ENCODE measurements at places on chromosomes 3 and 15. TPM values are rescaled to one million over a fixed set of nuclear protein-coding genes. Genes with fewer than 3 reads are reported as not detected.
A peak's percentile ranks its signal among the peaks of the same experiment; 100 is the strongest.

GRCh38 chr3:48544141-48544540, 12.5 kb downstream of the PFKFB4 start:
- H3K4me1 ChIP-seq = peaks cover 5% of the 10 kb centered on the region
- H3K4me3 ChIP-seq = no peak overlapping the region
- DNase-seq = no peak
- peaks cover 52% of the 10 kb centered on the region for H3K36me3 ChIP-seq
- H3K27me3 ChIP-seq = no peaks in the 10 kb centered on the region

DNA sequence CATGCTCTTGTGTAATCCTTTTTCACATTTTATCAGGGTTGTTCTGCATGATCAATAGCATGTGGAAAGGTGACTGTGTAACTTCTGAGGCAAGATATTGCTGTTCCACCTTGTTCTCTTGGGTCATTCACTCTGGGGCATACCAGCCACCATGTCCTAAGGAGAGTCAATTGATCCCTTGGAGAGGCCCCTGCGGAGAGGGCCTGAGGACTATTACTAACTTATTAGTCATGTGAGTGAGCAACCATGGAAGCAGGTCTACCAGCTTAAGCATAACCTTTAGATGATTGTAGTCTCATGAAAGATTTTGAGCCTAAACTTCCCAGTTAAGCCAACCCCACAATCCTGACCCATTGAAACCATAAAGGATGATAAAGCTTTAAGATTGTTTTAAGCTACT, 22.0 kb upstream of the COL6A5 start:
- no peak for DNase-seq
- H3K27ac ChIP-seq = no peak overlapping the region
- no peak overlapping the region for H3K4me3 ChIP-seq
- H3K27me3 ChIP-seq = peaks cover 2% of the 10 kb centered on the region
- H3K36me3 ChIP-seq = no peaks in the 10 kb centered on the region

Gene SNX4
- total RNA-seq = 63.4 TPM

Gene TGM5
- total RNA-seq = not detected

DNA sequence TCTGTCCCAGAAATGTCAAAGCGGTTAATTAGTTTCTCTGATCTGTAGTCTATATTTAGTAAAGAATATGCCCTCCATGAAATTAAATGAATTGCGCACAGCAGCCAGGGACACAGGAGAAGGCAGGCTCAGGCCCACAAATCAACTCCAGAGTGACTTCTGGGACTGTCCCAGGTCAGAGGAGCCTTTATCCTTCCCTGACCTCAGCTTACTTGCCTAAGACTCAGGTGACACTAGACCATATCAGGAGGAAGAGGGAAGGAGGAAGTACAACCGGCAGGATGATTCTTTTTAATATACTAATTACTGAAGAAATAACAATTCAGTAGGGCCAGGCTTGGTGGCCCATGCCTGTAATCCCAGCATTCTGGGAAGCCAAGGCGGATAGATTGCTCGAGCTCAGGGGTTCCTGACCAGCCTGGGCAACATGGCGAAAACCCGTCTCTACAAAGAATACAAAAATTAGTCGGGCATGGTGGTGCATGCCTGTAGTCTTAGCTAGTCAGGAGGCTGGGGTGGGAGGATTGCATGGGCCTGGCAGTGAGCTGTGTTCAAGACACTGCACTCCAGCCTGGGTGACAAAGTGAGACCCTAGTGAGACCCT, 1.8 kb upstream of the GPR15 start:
- no peaks in the 10 kb centered on the region for H3K36me3 ChIP-seq
- no peak for DNase-seq
- no peak overlapping the region for H3K27ac ChIP-seq
- H3K4me1 ChIP-seq = no peaks in the 10 kb centered on the region

Gene KCNMB2
- 7.8 TPM for total RNA-seq

Gene ARHGEF26
- total RNA-seq = 27.2 TPM

Gene ULK4
- 18.1 TPM for total RNA-seq

GRCh38 chr15:45635763-45636292, 999 bp downstream of the SQOR start:
- H3K36me3 ChIP-seq = no peaks in the 10 kb centered on the region
- no peak overlapping the region for H3K27ac ChIP-seq
- DNase-seq = no peak
- H3K4me1 ChIP-seq = peaks cover 18% of the 10 kb centered on the region

DNA sequence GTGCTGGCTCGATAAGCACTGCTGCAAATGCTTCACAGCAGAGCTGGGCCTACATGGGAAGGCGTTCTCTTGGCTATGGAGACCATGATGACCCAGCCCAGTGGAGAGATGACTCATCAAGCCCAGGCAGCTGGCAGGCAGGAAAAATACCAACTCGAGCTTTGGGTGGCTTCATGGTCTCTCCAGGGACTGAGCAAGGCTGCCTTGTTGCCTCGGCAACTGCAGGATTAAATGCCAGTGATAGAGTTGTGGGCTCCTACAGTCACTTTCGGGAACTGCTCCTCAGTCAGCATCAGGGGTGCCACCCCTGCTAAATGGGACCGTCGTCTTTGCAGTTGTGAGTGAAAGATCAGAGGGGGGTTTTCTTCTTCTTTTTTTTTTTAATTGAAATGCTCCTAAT, 54.6 kb upstream of the MYZAP start:
- H3K27me3 ChIP-seq = no peaks in the 10 kb centered on the region
- no peak overlapping the region for H3K4me3 ChIP-seq
- H3K27ac ChIP-seq = peak overlapping the region; percentile 19
- peaks cover 19% of the 10 kb centered on the region for H3K4me1 ChIP-seq
- DNase-seq = peak; percentile 64

Gene STRIT1
- 0.59 TPM for total RNA-seq

Gene HEXA
- 108 TPM for total RNA-seq

DNA sequence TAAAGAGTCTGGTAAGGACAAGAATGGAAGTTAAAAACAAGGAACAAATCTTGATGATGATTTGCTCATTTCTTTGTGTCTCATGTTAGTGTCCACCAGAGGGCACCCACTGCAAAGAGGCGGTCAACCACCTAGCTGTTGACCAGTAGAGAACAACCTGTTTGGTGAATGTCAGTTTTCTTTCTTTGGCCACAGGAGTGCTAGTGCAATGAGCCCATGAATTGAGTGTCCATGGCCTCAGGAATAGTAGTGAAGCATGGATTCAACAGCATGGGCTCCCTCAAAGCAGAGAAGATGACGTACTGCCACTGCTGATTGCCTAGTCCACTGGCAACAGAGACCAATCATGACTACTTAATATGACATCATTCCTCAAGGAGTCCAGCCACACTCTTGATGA, 10.7 kb upstream of the CNTN6 start:
- no peaks in the 10 kb centered on the region for H3K36me3 ChIP-seq
- DNase-seq = peak; percentile 43
- H3K4me1 ChIP-seq = no peaks in the 10 kb centered on the region
- H3K27me3 ChIP-seq = no peaks in the 10 kb centered on the region
- H3K4me3 ChIP-seq = no peak overlapping the region
- no peak overlapping the region for H3K27ac ChIP-seq

Gene TRIM42
- total RNA-seq = not detected

DNA sequence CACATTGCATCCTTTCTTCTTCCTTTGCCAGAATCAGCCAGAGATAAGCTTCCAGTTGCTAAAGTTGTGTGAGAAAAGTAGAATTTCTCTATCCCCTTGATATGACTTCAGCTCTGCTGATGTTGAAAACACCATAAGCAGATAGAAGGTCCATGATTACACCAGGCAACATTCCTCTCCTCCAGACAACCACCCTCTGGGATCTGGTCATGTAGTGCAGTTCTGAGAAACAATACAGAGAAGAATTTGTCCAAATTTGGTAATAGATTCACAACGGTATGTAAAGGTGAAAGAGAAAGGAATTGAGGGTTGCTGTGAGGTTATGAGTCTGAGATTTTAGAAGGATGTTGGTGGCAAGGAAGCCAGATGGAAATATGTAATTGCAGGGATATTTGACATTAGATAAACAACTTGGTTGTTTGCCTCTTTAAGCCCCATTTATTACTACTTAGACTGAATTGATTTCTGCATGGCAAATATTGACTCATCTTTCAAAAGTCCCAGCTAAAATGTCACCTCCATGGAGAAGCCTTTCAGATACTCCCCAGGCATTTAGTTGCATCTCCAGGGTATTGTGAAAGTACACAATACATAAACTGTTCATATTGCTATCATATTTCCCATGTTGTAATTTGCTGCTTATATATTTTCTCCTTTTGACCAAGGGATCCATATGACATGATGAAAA, 134.9 kb downstream of the GAP43 start:
- H3K4me3 ChIP-seq = no peak overlapping the region
- DNase-seq = no peak
- H3K4me1 ChIP-seq = no peaks in the 10 kb centered on the region
- no peaks in the 10 kb centered on the region for H3K27me3 ChIP-seq
- H3K36me3 ChIP-seq = no peaks in the 10 kb centered on the region

Gene FAM107A
- 15.2 TPM for total RNA-seq

DNA sequence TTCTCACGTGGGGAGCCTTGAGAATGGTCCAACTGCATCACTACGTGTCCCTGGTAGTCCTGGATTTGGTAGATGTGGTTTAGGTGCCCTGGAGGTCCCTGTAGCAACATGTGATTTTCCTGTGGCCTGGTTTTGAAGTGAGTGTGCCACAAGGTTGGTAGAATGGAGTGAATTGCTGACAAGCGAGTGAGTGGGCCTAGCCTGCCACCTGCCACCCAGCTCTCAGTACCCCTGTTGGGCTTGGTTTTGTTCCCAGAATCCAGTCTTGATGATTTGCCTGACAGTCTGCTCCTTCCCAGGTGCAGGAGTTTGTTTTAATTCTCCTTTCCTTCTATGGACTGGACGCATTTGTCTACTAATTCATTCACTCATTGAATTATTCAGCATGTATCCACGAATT, 19.4 kb downstream of the RPLP1 start:
- H3K27ac ChIP-seq = no peak overlapping the region
- no peak for DNase-seq
- H3K4me3 ChIP-seq = no peak overlapping the region
- peaks cover 3% of the 10 kb centered on the region for H3K36me3 ChIP-seq
- peaks cover 2% of the 10 kb centered on the region for H3K27me3 ChIP-seq
- peaks cover 3% of the 10 kb centered on the region for H3K4me1 ChIP-seq

DNA sequence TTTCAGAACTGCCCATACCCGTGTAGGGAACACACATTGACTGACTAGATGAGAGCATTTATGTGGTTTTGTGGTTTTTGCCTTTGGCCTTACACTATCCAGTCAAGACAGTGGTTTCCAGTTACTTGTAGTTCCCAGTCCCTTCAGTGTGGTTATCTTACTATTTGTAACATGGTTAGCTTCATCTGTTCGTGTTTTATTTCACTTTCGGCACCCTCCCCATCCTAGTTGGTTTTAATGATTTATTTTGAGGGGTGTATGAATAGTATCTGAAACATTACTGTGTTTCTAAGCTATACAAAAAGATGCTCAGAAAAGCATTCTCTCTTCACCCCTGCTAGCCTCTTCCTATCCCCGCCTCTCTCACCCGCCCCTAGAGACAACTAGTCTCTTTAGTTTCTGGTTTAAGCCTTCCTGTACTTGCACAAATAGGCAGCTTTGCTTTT, 14.1 kb downstream of the LYSMD4 start:
- H3K4me1 ChIP-seq = peaks cover 11% of the 10 kb centered on the region
- H3K36me3 ChIP-seq = peaks cover 4% of the 10 kb centered on the region

DNA sequence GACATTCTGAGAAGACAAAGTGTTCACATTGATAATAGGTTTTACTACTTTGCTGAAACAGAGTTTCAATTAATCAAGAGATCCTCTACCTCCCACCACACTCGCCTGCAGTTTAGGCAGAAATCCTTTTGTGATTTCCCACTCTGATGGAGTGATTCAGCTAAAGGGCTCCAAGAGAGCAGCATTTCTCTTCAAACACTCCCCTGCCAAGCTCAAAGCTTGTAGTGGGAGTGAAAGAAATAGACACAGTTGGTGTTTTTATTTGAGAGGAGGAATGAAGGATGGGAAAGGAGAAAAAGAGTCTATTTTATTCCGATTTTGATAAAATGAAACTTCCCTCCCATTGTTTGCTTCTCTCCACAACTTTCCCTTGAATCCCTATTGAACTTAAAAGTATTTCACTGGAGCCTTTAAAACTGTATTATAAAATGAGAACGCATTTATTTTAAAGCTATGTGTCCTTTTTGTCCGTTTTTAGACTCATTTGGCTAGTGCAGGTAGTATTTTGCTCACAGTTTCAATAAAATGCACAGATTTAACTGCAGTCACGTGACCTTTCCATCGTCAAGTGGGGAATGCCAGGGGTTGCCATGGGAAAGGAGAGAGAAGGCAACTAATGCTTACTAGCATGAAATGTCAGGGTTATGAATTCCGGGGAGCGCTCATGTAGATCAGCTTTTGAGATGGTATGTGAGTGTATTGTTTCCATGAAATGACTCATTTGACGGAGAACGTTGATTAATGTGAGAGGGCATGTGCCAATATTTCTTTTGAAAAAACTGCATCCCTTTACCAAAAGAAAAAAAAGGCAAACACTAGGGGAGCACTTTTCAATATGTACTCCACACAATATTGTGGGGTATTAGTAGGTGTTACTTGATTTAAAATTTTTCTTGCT, 7.7 kb upstream of the OSBPL11 start:
- peak; percentile 91 for DNase-seq
- peak overlapping the region; percentile 87 for H3K27ac ChIP-seq
- no peaks in the 10 kb centered on the region for H3K27me3 ChIP-seq
- peak overlapping the region; percentile 22 for H3K4me3 ChIP-seq
- H3K36me3 ChIP-seq = no peaks in the 10 kb centered on the region
- peaks cover 14% of the 10 kb centered on the region for H3K4me1 ChIP-seq

DNA sequence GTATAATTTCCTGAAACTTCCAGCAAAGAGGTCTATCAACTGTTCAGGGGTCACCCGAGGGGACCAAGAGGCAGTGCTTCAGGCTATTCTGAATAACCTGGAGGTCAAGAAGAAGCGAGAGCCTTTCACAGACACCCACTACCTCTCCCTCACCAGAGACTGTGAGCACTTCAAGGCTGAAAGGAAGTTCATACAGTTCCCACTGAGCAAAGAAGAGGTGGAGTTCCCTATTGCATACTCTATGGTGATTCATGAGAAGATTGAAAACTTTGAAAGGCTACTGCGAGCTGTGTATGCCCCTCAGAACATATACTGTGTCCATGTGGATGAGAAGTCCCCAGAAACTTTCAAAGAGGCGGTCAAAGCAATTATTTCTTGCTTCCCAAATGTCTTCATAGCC, 6.8 kb downstream of the GCNT3 start:
- no peaks in the 10 kb centered on the region for H3K4me1 ChIP-seq
- H3K27me3 ChIP-seq = no peaks in the 10 kb centered on the region
- H3K4me3 ChIP-seq = no peak overlapping the region
- no peak overlapping the region for H3K27ac ChIP-seq
- H3K36me3 ChIP-seq = no peaks in the 10 kb centered on the region

- H3K4me1 ChIP-seq = no peaks in the 10 kb centered on the region
- no peak for DNase-seq
- H3K36me3 ChIP-seq = peaks cover 26% of the 10 kb centered on the region
- H3K4me3 ChIP-seq = no peak overlapping the region
- H3K27ac ChIP-seq = no peak overlapping the region
- H3K27me3 ChIP-seq = no peaks in the 10 kb centered on the region
These were observed 26.5 kb downstream of the LYSMD4 start for GRCh38 chr15:99706557-99707303.

DNA sequence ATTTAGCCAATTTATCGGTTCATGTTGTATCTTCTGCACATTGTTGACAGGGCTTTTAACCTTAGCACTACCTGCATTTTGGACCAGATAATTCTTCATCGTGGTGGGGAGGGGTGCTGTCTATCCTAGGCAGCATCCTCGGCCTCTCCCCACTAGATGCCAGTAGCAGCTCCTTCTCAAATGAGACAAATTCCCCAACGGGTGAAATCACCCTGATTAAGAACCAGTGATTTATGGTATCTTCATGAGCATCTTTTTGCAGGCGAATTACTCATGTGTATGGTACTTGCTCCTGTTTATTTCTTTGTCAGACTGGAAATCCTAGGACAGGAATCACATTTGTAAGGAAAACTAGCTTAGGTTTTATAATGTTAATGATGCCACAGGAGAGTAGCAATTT, 68.0 kb downstream of the C3orf70 start:
- peaks cover 22% of the 10 kb centered on the region for H3K36me3 ChIP-seq
- no peaks in the 10 kb centered on the region for H3K4me1 ChIP-seq
- DNase-seq = no peak
- H3K4me3 ChIP-seq = no peak overlapping the region
- no peaks in the 10 kb centered on the region for H3K27me3 ChIP-seq
